ENCODE measurements at places on chromosomes 4 and X.
A peak's percentile ranks its signal among the peaks of the same experiment; 100 is the strongest.

- no peak for DNase-seq
Measured at GRCh38 chrX:20038966-20039365, 48.1 kb upstream of the BCLAF3 start.

DNA sequence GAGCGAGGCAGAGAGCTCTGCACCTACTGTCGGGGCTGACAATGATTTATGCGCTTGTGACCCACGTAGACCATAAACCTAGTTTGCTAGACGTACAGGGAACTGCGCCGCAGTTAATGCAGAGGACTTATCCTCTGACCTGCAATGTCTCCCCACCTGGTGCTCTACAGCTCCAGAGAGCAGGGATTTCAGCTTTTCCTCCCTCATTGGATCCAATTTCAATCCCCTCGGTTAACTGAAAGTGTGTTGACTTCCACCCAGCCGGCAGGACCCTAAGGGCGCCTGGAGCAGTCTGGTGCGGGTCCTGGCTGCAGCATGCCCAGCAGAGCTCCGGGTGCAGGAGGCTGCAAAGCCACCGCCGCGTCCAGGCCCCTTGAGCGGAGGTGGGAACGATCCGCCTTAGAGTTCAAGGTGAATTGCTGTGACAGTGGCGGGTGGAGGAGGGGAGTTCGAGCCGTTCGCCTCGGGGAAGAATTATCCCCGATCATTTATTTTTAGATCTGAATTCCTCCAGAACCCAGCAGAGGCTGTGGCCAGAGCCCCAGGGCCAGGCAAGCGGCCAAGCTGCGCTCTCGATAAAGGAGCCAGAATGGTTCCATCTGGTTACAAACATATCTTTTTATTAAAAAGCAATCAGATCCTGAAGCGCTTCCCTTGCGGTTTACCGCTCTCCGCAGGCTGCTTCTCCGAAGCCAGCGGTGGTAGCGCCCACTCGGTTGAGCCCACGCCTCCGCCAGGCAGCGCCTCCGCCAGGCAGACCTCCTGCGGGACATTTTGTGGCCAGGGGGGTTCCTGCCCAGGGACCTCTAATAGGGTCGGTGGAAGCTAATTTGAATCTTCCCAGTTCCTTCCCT is 66.0 kb downstream of the FBXO8 start:
- DNase-seq, result no peak

DNA sequence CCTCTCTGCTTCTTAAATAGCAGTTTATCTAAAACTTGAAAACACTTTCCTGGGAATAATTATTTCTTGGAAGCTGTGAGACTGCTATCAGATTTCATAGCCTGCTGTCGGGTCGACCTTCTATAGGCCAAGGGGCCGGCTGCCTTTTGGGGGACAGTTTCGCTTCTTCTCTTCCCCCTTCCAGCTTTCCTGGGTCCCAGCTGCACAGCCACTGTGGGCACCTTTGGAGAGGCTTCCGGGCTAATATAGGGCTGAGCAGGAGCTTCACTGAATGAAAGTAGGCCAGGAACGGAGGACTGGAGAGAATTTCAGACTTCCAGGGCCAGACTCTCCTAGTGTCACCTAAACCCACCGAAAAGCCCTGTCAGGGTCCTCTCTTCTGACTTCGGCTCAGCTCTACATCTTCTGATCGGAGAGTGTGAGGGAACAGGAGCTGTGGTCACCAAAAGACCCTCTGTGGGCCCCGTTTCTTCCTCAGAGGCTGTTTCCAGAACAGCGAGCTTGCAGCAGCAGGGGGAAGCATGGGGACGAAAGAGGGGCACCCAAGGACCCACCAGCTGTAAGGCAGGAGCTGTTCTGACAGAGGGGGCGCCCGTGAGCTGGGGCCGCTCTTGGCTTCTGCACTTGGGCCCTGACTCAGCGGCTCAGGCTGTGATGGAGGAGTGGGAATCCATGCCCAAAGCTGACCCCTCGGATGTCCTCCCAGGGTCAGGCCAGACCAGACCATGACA is 620.6 kb downstream of the BCOR start:
- no peak for DNase-seq

- DNase-seq, result no peak
Measured at GRCh38 chr4:128854433-128854832, 44.9 kb downstream of the JADE1 start.

GRCh38 chr4:184583738-184584502 is 65.3 kb downstream of the CASP3 start:
- DNase-seq, result peak; percentile 10

DNA sequence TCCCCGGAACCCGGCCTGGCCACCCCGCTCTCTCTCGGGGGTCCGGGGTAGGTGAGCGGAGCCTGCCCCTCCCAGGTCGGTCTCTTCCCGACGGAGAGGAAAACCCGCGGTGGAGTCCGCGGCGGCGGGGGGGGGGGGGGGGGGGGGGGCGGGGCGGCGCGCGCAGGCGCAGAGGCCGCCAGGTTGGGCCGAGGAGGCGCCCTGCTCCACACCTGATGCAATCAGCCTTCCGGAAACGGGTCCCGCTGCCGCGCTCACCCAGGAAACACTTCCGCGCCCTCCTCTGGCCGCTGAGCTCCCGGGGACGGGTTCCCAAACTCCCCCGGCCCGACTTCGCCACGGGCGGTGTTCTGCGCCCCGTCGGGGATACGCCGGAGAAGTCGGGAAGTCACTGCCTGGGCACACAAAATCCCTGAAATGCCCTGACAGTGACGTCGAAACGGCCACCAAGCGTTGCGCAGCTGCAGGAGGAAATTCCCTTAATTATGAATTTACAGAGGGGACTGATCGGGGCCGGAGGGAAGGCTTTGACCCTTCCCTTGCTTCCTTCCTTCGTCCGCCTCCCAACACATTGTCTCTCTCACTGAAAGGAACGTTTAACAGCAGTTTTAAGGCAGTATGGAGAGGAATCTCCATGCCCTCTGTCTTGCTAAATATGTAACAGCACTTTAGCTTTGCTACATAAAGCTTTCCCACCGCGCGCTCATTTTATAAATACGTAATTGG is 2.1 kb upstream of the APBB2 start:
- DNase-seq, result no peak

GRCh38 chrX:23066588-23067281 is 67.0 kb downstream of the DDX53 start:
- no peak for DNase-seq

DNA sequence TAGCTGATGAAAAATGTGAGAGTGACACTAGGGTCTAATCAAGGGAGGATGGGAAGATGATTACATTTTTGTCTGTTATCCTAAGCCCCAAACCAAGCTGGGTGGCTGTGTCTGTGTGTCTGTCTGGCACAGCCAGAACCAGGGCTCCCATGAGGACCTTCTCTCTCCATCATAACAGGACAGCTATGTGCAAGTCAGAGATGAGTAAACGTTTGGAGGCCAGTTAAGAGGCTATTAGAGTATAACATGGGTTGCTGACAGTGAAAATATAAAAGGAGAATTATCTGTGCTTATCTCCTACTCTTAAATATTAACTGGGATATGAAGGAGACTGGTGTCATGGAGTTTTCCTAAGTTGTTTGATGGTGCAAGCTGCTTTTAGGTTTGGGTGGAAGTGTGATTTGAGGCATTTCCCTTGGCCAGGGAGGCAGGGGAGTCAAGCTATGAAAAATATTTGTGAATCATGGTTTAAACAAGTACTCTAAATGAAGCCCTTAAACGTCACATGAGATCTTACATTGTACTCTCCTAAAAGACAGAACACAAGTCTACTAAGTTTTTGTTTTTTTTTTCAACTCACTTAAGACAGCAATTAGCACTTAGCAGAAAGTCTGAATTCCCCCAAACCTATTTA is 156.2 kb downstream of the ENOX2 start:
- no peak for DNase-seq

All from effector memory CD4-positive, alpha-beta T cell (primary cell).